ENCODE measurements at places on chromosomes 4 and X. TPM values are rescaled to one million over a fixed set of nuclear protein-coding genes. Genes with fewer than 3 reads are reported as not detected.
A peak's percentile ranks its signal among the peaks of the same experiment; 100 is the strongest.

GRCh38 chr4:118226311-118227010 is 126.3 kb downstream of the PRSS12 start:
- no peak for DNase-seq

DNA sequence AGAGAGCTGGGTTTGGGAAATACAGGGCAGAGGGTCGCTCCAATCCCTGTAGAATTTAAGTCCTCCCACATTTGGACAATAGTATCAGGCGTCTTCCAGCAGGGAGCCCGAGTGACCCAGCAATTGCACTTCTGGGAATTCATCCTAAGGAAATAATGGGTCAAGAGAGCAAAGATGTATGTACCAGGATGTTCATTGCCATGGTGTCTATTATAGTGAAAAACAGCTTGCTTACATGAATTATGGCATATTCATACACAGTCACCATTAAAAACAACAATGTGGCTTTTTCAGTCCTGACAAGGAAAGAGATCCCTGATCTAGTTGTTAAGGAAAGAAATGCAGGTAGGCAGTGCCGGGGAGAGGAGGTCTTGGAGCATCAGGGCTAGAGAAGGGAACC is 167.7 kb downstream of the PJA1 start:
- no peak for DNase-seq

- no peak for DNase-seq
These were observed 521.1 kb downstream of the FSTL5 start for GRCh38 chr4:161642708-161643107.

GRCh38 chrX:41921492-41922430 is 1.6 kb downstream of the CASK start:
- DNase-seq = peak; percentile 16

- no peak for DNase-seq
These were observed 53.0 kb downstream of the MSN start for GRCh38 chrX:65720381-65720964.

- no peak for DNase-seq
These were observed 67.7 kb upstream of the PJA1 start for GRCh38 chrX:69232945-69233344.

- DNase-seq = no peak
These were observed 435.8 kb upstream of the CPEB2 start for GRCh38 chr4:14566518-14566917.

DNA sequence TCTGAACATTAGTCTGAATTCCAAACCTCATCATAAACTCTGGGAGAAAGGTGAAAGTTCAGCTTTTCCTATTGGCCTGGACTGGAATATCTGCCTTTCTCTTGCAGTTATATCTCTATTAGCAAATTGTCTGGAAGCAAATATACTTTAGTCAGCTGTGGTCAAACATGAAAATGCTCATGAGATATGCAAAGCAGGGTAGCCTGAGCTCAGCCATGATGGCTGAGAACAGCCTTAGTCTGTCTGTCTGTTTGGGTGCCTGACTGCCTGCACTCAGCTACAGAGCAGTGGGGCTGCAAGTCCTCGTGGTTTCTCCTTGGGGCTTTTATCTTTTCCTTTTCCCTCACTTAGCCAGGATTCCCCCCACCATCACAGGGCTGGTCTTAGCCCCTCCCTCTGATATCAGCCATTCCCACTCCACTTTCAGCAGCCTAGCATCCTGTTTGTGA is 19.5 kb upstream of the PGRMC2 start:
- no peak for DNase-seq

- no peak for DNase-seq
These were observed 25.1 kb downstream of the DHX15 start for GRCh38 chr4:24559032-24559821.

Gene SLC9A7
- 7.6 TPM for total RNA-seq

Gene MSL3
- total RNA-seq = 38.8 TPM

Gene OPN1MW2
- not detected for total RNA-seq

- DNase-seq = no peak
These were observed 6.9 kb downstream of the C4orf46 start for GRCh38 chr4:158664806-158665205.

- no peak for DNase-seq
These were observed 62.1 kb upstream of the SCOC start for GRCh38 chr4:140311257-140311835.

- no peak for DNase-seq
These were observed 93.6 kb downstream of the SLC34A2 start for GRCh38 chr4:25749150-25749794.

Gene HTRA3
- 16.7 TPM for total RNA-seq

Gene DCX
- total RNA-seq = not detected

Gene CAMK2D
- total RNA-seq = 55.9 TPM

GRCh38 chrX:153744210-153745066 is 19.6 kb upstream of the PLXNB3 start:
- no peak for DNase-seq

DNA sequence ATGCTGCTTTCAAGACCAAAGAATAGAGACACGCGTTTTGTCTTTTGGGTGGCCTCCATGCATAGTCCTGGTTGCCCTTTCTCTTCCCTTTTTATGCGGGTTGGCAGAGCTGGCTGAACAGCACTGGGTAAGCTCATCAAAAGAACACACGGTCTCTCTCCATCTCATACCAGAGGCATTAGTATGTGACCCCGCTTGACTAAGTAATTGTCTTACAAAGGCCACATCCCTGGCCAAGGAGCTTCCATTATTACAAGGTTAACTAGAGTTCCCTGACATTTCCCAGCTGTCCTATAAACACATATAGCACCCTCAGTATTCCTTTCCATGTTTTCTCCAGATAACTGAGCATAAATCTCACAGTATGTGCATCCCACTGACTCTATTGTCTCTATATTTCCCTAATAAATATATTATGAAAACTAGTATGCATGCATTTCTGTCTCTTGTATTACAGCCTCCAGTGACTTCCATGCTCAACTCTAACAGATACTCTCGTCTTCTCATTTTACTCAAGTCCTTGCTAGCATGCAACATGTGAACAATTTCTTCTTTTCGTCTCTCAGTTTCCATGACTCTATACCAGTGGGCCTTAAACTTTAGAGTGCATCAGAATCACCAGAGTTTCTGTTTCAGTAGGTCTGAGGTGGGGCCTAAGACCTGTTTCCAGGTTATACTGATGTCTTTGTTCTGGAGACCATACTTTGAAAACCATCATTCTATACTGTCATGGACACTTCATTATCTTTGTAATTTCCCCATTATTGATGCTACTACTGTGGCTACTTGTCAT is 247.7 kb upstream of the ARSJ start:
- no peak for DNase-seq

- DNase-seq = no peak
These were observed 14.6 kb downstream of the SMIM31 start for GRCh38 chr4:164768516-164768915.

Gene USP26
- total RNA-seq = not detected

DNA sequence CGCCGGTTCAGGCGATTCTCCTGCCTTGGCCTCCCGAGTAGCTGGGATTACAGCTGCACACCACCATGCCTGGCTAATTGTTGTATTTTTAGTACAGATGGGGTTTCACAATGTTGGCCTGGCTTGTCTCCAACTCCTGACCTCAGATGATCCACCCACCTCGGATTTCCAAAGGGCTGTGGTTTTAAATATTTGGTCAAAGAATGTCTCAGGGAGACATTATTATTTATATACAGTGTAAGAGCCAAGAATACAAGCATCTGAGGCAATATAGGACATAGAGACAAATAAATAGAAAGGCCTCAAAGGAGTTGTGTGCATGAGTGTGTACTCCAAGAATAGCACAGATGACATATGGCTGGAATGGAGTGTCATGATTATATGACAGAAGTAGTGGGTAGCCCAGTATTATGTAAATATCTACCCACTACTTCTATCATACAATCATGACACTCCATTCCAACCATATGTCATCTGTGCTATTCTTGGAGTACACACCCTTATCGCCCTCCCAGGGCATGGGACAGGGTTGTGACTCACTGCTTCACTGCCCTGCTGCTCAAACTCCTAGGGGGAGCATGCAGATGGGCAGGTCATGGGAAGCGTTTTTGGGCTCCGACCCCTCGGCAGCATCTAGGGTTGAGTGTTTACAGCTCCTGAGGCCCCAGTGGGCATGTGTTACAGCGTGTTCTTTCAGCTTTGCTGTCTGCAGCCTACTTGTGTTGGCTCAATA is 1649.8 kb upstream of the PCDH10 start:
- no peak for DNase-seq

- no peak for DNase-seq
These were observed 375.5 kb upstream of the MAGEB18 start for GRCh38 chrX:25762656-25763055.

DNA sequence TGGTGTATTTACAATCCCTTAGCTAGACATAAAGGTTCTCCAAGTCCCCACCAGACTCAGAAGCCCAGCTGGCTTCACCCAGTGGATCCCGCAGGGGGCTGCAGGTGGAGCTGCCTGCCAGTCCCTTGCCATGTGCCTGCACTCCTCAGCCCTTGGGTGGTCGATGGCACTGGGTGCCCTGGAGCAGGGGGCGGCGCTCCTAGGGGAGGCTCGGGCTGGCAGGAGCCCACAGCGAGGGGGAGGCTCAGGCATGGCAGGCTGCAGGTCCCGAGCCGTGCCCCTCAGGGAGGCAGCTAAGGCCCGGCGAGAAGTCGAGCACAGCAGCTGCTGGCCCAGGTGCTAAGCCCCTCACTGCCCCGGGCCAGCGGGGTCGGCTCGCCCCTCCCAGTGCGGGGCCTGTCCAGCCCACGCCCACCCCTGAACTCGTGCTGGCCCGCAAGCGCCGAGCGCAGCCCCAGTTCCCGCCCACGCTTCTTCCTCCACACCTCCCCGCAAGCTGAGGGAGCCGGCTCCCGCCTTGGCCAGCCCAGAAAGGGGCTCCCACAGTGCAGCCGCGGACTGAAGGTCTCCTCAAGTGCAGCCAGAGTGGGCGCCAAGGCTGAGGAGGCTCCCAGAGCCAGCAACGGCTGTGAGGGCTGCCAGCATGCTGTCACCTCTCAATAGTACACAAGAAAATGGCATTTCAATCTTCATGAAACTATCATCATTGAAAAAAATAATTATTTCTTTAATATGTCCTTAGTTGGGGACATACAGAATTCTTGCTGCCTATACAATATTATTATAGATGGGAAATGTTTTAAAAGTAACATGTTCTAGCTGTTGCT is 189.1 kb downstream of the SLC7A11 start:
- no peak for DNase-seq

GRCh38 chr4:54946741-54947140 is 178.7 kb downstream of the KDR start:
- no peak for DNase-seq

GRCh38 chr4:56909086-56909894 is 1.6 kb downstream of the REST start:
- peak; percentile 57 for DNase-seq

- DNase-seq = no peak
These were observed at the start of gene IL2 for GRCh38 chr4:122456231-122457116. IL2 (minus strand) TSS chr4:122456725; CDS start chr4:122456440, 285 bp downstream.

DNA sequence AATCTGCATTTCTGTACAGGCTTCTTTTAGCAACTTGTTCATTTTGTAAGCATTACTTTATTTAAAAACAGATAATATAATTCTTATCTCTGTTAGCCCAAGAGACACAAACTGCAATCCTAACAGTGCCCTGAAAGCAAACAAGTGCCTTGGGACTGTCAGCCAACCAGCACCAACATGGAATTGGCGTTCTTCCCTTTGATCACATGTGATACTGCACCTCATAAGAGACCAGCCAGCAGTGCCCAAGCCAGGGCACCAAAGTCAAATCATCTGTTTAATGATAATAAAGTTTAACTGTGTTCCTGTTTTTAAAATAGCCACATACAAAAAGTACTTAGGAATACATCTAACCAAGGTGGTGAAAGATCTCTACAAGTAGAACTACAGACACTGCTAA is 223.2 kb downstream of the PRDM5 start:
- DNase-seq = no peak

DNA sequence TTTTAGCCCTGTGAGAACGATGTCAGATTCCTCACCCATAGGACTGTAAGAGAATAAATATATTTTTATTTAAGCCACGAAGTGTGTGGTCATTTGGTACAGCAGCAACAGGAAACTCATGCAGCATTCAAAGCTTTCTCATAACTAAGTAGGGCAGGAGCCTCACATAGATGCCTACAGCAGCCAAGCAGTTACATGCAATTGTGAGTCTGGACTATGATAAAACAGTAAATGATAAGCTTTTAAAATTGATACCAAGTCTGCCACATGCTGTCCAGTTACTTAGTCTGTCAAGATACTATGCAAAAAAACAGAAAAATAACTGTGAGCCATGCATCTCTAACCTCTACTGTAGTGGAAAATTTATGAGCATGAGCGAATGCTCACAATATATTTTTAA is 359.6 kb downstream of the HS3ST1 start:
- no peak for DNase-seq

- DNase-seq = no peak
These were observed 190.6 kb downstream of the GC start for GRCh38 chr4:71593311-71593710.

GRCh38 chrX:155027509-155028066 is 944 bp downstream of the FUNDC2 start:
- DNase-seq = peak; percentile 72

Gene FUNDC2
- 85.2 TPM for total RNA-seq

GRCh38 chrX:74104356-74105015 is 199.5 kb upstream of the ZCCHC13 start:
- no peak for DNase-seq

GRCh38 chr4:73823760-73824159 is 12.7 kb upstream of the CXCL6 start:
- DNase-seq = no peak

DNA sequence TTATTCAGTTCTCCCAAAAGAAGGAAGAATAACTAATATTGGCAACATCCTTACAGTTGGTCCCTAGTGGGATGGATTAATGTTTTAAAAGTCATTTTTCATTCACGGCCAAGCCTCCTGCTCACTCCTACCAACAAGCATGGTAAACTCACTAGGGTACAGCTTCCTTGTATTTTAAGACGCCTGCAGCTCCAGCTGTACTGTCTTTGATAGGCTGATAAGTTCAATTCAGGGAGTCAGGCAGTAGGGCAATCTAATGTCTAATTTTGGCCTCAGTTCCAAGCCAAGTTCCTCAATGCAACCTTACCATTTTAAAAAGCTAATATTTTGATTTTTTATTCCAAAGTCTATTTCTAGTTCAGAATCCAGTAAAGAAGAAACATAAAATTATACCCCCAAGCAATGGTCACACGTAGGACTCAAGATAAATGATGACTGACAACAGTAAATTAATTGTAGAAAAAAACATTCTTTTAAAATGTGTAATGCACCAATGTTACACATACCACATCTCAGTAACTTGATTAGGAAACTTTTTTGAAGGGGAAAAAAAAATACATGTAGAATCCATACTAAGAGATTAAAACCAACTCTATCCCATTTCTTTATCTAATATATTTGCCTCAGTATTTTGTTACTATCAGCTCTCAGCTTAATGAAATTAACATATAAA is 9.3 kb downstream of the LCORL start:
- DNase-seq = no peak

DNA sequence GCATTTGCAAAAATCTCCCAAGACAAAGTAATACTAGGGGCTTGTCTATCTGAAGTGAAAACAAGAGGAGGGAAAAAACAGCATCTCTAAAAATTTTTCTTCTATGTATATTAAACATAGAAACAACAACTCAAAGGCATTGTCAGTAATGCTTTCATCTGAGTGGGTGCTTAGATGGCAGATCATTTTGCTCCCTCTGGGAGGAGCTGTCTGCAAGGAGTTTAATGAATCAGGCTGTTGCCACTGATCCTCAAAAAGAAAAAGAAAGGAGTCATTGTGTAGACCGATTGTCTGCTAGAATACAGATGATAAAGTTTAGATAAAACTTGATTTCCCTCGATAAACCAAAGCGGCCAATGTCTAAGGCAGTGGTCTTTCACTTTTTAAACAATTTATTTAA is 49.7 kb upstream of the KLHL8 start:
- DNase-seq = peak; percentile 51

- DNase-seq = no peak
These were observed 5.5 kb upstream of the HGFAC start for GRCh38 chr4:3436048-3436797.

- no peak for DNase-seq
These were observed 89.1 kb upstream of the CLNK start for GRCh38 chr4:10773656-10774055.

All from left lung (tissue), 14 donors.